ENCODE measurements at places on chromosomes 1 and 21.

GRCh38 chr1:239711768-239712167, 325.4 kb downstream of the CHRM3 start:
- no peak for DNase-seq

DNA sequence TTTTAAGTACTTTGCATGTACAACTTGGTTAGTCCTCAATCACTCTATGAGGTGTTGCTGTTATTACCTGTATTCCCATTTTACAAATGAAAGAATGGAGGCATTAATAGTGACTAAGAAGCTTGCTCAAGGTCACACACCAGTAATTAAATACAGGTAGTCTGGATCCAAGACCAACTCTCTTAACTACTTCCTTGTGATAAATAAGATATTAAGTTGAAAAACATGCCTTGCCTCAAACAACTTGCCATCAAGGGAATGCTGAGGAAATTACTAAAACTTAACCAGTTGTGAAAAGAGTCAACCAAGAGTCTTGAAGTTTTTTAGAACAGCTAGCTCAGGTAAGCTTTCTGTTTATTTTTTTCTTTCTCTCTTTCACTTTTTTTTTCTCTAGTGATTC, 21.0 kb upstream of the LAMC1 start:
- no peak for DNase-seq

- DNase-seq: no peak
Observed at GRCh38 chr21:31714741-31715365, 17.1 kb downstream of the SCAF4 start.

- no peak for DNase-seq
Observed at GRCh38 chr1:41637367-41637766, 152.9 kb upstream of the EDN2 start.

DNA sequence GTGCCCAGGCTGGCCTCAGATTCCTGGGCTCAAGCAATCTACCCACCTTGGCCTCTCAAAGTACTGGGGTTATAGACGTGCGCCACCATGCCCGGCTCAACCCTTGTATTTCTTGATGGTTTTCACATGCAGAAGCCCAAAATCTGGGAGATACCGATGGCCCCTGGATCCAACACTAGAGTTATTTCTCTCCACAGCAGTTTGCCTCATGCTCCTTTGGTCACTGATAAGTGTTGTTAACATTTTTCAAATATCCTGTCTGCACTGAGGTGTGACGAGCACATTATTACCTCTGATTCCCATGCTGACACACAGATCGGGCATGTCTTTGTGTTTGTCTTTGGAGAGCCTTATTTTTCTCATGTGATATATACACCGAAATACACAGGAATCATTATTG, 107.0 kb downstream of the KIF26B start:
- DNase-seq: peak; percentile 31

All from AG09319 (cell line).